ENCODE measurements at places on chromosomes 5 and 9.

DNA sequence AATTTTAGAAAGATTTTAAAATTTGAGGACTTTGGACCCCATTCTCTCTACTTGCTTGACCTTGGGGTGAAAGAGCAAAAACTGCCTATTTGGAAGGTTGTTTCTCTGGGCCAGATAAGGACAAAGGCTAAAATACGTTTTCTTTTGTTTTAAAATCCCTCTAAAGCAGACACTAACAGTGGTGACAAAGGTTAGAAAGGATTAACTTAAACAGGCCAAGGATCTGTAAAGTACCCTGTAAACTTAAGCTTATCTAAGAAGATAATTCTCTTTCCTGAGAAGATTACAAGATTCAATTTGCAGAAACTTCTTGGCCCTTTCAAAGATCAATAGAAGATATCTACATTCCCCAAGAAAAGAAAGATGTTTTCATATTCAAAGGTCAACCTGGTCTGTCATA lies 12.1 kb downstream of the TRPM6 start:
- DNase-seq = peak; percentile 62

DNA sequence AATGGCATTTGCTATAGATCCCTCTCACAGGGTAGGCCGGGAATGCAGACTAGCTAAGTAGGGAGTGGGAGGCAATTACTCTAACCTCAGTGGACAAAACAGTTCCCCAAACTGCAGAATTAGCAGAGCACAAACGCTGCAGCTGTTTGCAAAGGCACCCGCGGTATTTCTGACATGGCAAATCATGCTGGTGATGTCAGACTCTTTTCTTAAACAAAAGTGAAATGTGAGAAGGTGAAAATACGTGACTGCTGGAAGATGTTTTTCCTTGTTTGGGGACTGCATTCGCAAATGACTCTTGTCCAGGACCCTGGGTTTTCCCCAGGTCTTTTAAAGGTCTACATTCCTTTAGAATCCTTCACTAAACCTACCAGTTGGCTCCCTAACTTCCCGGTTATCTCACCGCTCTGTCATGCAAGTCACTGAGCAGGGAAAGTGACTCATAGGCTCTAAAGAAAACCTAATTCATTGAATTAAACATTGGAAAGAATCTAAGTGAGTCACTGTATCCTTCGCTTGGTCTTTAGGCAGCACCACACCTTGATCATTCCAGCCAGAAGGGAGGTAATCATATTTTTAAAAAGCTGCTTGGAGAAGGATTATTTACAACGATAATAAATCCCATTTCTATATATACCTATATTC lies 91.5 kb upstream of the DNAH5 start:
- peak; percentile 60 for DNase-seq

DNA sequence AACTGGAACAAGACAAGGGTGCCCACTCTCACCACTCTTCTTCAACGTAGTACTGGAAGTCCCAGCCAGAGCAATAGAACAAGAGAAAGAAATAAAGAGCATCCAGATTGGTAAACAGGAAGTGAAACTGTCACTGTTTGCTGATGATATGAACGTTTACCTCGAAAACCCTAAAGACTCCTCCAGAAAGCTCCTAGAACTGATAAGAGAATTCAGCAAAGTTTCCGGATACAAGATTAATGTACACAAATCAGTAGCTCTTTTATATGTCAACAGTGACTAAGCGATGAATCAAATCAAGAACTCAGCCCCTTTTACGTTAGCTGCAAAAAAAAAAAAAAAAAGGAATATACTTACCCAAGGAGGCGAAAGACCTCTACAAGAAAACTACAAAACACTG lies 306.6 kb downstream of the PLK2 start:
- DNase-seq = no peak

DNA sequence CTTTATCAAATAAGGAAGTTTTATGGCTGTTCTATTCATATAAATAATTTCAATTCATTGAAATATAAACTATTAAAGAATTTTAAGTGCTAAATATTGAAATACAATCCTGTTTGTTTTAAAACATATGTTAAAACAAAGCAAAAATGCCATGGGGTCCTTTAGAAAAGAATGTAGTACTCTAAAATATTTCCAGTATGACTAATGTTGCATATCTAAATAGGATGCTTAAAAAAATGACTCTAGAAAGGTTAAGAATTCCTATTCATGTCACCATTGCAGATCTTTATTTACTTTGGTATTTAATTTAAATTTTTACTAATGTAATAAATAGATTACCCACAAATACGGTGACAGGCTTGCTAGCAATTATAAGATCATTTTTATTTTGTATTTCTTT lies 132.3 kb downstream of the ZNF608 start:
- no peak for DNase-seq

GRCh38 chr5:1007681-1008450 lies 736 bp upstream of the NKD2 start:
- DNase-seq = no peak

DNA sequence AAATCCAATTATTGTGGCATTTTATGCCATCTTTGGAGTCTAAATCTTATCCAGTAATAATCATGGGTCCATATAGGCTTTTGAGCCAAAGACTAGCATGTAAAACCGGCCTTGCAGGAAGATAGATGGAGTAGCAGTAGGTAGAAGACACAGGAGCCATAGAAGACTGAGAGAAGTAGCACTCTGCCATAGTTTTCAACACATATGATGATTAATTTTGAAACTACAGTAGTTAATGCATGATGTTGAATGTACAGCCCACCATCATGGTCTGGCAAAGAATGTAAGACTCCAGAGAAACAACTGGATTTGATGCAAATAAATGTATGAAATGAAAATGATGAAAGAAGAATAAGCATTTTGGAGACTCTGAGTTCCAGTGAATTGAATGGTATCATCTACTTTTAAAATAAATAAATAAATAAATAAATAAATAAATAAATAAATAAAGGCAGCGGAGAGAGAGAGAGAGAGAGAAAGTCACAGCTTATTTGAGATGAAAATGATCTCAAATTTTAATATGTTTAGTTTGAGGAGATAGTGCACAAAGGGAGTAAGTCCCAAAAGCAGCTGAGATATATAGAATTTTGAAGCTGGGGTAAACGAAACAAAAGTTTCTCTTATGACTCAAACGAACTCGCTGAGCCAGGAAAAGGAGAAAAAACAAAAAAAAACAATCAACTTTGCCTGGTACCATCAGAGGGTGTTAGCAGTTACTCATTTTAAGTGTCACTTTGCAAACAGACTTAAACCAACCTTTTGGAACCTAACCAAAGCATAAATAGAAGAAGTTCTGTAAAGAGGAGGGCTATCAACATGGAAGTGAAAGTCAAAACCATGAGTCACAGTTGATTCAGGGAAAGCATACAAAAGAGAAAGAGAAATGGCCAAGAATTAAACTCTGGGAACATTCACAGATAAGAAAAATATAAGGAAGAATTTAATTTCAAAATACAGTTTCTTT lies 388.7 kb downstream of the CETN3 start:
- DNase-seq = no peak

All from neural progenitor cell (in vitro differentiated cells).